ENCODE measurements at places on chromosomes 4 and X. TPM values are rescaled to one million over a fixed set of nuclear protein-coding genes. Genes with fewer than 3 reads are reported as not detected.

Gene UNC5C
- total RNA-seq = 16.0 TPM

Gene ARR3
- total RNA-seq = not detected

Gene FRAS1
- 31.9 TPM for total RNA-seq

DNA sequence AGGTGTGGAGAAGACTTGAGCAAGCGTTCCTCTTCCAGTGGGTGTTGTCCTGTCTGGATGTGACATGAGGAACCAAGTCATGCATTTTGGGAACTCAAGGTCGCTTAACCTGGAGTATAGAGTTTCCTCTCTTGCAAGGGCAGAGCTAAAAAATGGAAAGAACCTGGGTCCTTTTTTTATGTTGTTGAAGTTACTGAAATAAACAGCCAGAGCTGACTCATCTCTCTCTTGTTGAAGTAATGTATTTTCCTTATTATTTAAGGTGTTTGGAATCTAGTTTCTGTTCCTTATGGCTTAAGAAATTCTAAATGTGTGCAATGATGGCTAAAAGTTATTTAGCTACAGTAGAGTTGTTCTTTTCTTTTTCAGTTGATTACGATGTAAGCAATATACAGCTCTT, 314.5 kb downstream of the CAMK2D start:
- DNase-seq = no peak

DNA sequence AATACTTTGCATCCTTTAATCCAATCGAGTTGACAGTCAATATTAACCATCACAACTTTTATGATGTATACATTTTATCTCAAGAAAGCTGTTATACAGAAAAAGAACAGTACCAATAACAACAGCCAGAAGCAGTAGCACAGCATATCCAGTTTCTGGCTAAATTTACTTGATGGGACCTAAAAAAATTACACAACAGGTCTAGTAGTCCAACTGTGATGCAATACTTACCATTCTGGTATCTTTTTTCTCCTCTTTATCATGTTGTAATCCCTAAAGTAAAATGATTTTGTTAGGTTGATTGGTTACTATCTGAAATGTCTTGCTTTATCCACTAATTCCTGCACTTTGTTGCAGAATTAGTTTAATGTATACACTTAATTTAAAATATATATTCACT, 1150.6 kb downstream of the FAT4 start:
- DNase-seq = no peak

DNA sequence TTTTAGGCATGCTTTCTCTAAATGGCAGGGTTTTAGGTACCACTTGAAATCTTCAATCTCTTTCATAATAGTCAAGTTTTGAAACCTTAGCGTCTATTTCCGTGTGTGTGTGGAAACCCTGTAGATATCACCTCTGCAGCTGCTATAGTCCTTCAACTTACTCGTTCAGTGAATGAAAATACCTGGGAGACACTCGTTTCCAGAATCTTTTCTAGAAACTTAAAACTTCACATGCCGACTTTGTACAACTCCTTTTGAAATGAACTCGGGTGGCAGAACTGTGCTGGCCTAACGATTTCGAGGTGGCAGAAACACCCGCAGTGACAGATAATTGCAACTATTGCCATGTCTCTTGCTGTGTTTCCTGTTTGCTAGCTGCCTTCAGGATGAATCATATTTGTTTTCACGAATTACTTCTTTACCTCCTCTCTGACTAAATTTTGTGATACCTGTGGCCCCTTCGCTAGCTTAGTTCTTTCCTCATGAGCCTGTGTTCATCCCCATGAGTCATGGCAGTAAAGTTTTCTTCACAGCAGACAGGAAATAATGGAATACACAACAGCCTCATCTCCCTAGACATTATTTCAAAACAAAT, 104.7 kb upstream of the SMIM10 start:
- DNase-seq = peak; percentile 13

GRCh38 chrX:10893366-10893765, 217.8 kb upstream of the HCCS start:
- DNase-seq = no peak

DNA sequence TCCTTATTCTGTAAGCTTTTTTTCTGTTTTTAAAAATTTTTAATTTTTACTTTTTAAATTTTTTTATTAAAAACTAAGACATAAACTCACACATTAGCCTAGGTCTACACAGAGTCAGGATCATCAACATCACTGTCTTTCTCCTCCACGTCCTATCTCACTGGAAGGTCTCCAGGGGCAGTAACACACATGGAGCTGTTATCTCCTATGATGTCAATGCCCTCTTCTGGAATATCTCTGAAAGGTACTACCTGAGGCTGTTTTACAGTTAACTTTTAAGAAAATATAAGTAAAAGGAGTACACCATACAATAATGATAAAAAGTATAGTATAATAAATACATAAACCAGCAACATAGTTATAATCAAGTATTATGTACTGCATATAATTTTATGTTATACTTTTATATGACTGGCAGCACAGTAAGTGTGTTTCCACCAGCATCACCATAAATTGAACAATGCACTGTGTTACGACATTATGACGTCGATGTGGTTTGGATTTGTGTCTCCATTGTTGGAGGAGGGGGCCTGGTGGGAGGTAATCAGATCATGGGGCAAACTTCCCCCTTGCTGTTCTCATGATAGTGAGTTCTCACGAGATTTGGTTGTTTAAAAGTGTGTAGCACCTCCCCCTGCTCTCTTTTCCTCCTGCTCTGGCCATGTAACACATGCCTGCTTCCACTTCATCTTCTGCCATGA, 21.3 kb downstream of the IL15 start:
- DNase-seq = no peak

GRCh38 chrX:38489341-38489740, 72.0 kb upstream of the TSPAN7 start:
- no peak for DNase-seq

DNA sequence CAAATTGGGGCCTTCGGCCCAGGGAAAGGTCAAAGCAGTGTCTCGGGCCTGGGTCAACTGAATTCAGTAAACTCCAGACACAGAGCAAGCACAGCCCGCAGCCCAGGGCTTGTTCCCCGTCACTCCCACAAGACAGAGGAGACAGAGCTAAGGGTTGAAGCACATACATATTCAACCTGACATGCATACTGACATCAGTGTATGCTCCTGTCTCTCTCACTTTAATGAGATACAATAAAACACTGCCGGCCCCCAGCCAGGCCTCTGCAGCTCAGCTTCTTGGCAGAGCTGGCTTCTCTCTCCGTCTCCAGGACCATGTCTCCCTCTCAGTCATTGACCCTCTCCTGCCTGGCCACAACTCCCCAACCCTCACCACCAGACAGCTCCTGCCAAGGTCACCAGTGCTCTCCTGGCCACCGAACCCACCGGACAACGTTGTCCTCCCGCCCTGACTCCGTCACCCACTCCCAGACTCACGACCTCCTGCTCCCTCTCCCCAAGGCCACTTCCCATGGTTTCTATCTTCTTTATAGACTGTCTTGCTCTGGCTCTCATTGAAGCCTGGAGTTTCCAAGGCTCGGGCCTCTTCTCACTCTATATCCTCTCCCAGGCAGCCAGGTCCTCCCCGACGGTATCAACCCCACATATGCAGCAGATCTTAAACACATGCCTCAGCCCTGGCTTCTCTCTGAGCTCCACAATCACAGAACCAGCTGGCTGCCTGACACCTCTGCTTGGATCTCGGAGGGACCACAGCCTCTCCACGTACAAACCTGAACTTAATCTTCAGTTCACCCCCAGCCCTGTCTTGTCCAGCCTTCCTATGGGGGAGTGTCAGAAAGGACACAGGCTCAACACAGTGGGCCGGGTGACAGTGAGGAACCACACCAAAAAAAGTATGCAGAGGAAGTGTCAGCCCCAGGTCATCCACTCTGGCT, 67.7 kb upstream of the C4orf50 start:
- DNase-seq = no peak

GRCh38 chr4:66574145-66574978, 904.1 kb upstream of the EPHA5 start:
- peak; percentile 22 for DNase-seq

- DNase-seq = no peak
Measured at GRCh38 chr4:106801386-106801785, 234.7 kb downstream of the DKK2 start.

DNA sequence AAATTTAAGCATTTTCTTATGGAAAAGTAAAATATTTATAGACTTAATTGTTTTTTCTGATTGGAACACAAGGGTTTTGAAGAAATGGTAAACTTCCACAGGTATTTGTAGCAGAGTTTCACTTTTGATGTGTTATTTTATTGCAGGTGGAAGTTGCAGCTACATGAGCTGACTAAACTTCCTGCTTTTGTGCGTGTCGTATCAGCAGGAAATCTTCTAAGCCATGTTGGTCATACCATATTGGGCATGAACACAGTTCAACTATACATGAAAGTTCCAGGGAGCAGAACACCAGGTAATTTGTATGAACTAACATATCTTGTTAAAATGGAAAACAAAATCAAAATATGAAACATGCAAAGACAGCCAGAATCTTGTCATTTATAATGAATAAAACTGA, 117.4 kb downstream of the DIPK2B start:
- DNase-seq = no peak
